Hypothalamus (tissue), 51 donors: ENCODE measurements at places on chromosomes 1 and 21.

GRCh38 chr21:33909756-33910155 lies 5.8 kb downstream of the ATP5PO start:
- DNase-seq: no peak

DNA sequence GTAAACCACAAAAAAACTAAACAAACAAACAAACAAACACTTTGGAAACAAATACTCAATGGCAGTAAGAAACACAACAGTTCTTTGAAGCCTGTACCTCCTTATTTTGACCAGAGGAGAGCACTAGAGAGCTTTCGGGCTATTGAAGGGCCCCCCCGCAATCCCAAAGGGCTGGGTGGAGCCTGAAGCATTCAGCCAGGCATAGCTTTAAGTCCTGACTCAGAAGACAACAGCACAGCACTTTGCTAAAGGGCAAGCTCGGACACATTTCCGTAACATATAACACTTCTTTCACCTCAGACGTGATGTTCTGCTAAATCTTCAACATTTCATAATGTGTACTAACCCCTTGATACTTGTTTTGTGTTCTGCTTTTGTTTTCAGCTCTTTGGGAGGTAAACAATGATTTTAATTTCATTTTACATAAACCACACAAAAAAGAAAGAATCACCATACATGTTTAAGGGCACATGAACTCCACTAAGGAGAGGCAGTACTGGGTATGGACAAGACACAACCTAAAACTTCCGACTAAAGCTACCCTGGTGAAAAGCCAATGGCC lies 9.7 kb upstream of the SHCBP1L start:
- DNase-seq: no peak

- no peak for DNase-seq
Measured at GRCh38 chr1:165501970-165502348, 41.8 kb upstream of the LRRC52 start.

- DNase-seq: no peak
Measured at GRCh38 chr1:201633811-201634210, 94.9 kb downstream of the NAV1 start.

DNA sequence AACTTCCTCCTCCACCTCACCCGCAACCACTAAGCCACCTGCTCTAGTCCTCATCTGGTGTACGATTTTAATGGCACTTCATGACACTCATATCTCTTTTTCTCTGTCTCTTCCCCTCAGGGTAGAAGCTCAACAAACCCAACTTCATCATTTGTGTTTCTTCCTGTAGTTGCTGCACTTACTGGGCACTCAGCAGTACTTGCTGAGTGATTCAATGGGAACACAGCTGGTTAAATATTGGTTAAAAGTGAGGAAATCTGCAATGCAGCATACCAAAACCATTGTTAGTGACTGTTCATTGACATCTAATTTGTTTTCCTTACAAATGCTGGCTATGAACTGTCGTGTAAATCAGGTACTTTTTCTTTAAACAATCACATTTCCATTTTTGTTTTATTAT lies 541.1 kb upstream of the PRMT6 start:
- no peak for DNase-seq

- DNase-seq: no peak
Measured at GRCh38 chr1:237763137-237763536, 127.6 kb downstream of the ZP4 start.

DNA sequence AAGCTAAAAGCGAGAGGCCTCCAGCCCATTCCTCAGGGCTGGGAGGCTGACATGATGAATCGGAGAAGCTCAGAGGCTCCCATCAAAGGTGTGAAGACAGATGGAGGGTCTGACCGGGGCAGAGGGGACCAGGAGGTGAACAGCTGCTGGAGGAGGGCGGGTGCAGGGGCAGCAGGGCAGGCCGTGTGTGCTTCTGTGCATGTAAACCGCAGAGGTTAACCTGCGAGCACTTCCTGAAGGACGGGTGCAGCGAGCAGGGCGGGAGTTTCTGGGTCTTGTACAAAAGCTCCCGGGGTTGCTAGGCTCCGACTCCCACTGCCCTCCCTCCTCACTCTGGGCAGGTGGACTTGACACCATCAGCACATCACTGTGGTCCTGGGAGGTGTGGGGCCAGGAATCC lies 75.2 kb downstream of the PAX7 start:
- DNase-seq: no peak
